ENCODE measurements at places on chromosomes 5 and 9.

GRCh38 chr5:127072861-127073846, at the start of gene C5orf63:
Gene C5orf63 (minus strand): TSS chr5:127073502. CDS start chr5:127058995, 14,507 bp downstream.
- peak; percentile 76 for DNase-seq

- DNase-seq = no peak
Observed at GRCh38 chr5:150398722-150399523, 13.8 kb downstream of the CD74 start.

DNA sequence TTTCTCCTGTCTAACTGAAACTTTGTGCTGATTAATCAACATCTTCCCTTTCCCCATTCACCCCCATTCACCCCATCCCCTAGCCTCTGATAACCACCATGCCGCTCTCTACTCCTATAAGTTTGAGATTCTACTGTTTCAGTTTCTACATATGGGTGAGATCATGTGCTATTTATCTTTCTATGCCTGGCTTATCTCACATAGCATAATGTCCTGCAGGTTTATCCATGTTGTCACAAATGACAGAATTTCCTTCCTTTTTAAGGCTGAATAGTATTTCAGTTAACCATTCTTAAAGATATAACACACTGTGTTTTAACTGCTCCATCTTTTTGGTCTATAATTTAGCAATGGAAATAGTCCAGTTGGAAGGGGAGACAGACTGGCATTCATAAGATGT, 205.1 kb downstream of the SNCAIP start:
- no peak for DNase-seq

GRCh38 chr9:70873506-70873905, 247.9 kb downstream of the TRPM3 start:
- DNase-seq = no peak

GRCh38 chr9:125472562-125472925, 210.9 kb downstream of the GAPVD1 start:
- DNase-seq = no peak

DNA sequence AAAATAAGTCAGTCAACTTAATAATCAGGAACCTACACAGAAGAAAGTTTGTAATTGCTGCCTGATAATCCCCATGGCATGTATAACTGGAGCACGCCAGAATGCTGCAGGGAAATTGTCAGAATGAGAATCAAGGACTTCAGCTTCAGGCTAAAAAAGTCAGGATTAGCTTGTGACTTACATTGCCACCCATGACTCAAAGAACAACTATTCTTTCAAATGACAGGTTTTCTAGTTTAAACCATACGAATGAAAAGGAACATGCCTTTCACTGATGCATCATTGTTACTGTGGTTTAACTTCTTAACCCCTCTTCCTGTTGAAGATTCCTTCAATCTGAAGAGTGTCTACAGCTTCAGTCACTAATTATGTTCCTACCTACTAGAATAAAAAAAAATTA, 112.4 kb downstream of the ISL1 start:
- no peak for DNase-seq

- no peak for DNase-seq
Observed at GRCh38 chr9:76845254-76845653, 60.7 kb downstream of the PRUNE2 start.

DNA sequence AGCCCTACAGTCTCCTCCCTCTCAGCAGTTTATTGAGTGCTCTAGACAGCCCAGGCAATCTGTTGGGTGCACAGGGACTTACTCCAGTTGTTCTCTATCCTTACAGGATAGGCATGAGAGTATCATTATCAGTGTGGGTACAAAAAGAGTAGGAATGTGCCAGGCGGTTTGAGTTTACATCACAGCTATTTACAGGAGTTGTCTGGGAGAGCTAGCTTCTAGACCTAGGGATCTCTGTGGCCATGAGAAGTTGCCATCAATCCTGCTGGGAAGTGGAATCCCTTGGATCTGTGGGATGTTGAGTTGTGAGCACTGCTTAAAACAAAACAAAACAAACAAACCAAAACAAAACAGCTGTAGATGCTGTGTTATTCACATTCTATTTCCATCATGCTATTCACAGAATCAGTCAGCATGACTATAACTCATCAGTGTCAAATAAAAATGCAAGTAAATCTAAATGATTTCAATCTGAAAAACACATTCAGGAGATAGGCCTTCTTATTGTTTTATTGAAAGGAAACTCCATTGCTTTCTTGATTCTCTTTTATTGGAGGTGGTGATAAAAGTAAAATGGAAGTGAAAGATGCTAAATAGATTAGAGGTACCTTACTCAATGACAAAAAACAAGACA, 552.4 kb upstream of the ZNF608 start:
- no peak for DNase-seq

DNA sequence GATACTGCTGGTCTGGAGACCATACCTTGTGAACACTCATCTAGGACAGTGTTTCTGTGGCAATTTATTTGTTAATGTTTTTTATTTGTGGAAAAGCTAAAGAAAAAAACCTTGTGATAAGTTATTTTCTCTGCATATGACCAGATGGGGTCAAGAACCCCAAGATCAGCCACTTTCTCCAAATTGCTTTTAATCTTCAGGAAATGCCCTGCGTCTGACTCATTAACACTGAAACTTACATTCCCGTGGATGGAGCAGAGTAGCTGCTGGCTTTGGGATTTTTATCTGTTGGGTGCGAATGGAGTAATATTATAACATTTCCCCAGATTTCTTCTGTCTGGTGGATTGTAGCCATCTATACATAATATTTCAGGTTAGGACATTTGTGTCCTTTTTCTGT, 444.5 kb downstream of the SH3GL2 start:
- DNase-seq = no peak

GRCh38 chr5:73125289-73125688, 4.9 kb downstream of the TMEM171 start:
- no peak for DNase-seq

GRCh38 chr5:96338091-96338490, 95.0 kb downstream of the PCSK1 start:
- no peak for DNase-seq

DNA sequence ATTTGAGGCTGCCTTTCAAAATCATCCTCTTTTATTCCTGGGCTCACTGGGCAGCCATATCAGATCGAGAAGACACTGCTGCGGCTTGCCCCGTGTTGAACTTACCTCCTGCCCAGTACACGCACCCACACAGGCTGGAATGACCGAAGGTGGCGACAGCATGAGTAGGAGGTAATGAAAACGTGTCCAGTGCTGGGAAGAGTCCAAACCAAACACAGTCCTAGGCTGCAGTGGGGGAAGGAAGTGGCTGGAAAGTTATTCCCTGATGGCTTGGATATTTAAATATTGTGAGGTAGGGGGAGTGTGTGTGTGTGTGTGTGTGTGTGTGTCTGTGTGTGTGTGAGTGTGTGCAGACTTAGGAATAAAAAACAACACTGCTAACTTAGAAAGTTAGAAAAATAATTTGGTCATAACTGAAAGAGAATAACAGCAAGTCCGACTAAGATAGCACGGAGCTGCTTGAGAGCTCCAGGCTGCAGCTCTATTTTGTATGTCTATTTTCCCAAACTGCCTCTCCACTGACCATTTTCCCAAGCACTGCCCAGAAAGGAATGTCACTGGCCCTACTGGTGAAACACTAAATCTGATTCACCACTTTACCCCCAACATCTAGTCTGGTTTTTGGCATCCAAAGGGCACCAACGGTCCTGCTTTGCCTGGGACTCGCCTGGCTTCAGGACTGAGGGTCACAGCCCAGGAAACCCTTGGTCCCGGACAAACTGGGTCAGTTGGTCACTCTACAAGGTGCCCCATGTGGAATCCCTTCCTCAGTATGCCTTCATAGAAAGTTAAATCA, 41.2 kb downstream of the ANKH start:
- no peak for DNase-seq

DNA sequence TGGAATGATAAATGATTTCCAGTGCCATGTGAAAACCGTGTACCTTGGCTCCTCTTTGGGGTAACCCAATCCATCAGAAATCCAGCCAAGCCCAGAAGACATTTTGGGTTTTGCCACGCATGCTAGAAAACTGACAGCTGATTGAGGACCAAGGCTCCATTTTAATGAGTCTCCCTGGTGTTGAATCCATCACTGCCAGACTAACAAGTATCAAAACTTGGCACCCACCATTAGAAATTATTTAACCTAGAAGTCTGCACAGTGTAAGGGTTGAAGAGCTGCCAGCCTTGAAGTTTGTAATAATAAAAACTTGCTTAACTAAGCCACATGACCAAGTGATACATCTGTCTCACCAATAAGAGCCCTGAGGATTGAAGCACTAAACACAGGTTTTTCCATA, 369.9 kb downstream of the DNAH5 start:
- DNase-seq = no peak

- DNase-seq = no peak
Observed at GRCh38 chr9:97293207-97293721, 14.2 kb upstream of the CCDC180 start.

GRCh38 chr9:99056886-99057664, 47.8 kb upstream of the TGFBR1 start:
- DNase-seq = no peak

GRCh38 chr5:63820577-63820976, 141.7 kb downstream of the HTR1A start:
- no peak for DNase-seq

GRCh38 chr9:71796100-71796767, 27.9 kb upstream of the CEMIP2 start:
- DNase-seq = no peak

- no peak for DNase-seq
Observed at GRCh38 chr5:14257995-14258403, 114.9 kb downstream of the TRIO start.

GRCh38 chr5:122693963-122694362, 80.9 kb upstream of the SNX2 start:
- no peak for DNase-seq

DNA sequence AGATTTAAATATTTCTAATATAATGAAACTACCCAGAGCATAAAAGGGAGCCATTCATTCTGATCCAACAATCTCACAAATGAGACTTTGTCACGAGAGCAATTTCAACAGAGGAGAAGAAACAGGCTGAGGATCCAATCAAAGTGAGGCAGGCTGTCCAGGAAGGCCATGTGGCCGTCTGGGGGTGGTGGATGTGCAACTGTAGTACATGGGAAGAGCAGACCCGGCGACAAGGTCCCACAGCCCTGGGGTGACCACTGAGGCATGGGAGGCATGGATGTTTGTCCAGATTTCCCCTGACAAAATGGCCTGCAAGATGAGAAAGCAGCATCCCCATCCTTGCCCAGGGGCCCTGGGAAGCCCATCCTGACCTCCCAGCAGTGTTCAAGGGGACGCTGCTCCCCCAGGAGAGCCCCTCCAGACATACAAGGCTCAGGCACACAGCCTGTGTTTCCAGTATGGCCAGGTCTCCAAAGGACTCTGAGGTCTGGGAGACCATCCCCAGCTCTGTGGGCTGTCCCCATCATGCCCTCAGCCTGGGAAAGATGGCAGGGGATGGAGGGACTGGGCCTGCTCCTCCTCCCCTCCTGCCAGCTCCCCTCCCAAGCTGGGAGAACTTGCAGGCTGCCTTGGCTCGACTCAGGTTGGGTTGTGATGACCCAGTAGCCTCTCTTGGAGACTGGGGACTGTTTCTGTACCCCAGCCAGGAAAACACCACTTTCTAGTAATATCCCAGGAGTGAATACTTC, 27.5 kb upstream of the FCN2 start:
- peak; percentile 40 for DNase-seq

GRCh38 chr5:150438873-150439546, 10.5 kb downstream of the RPS14 start:
- DNase-seq = no peak

DNA sequence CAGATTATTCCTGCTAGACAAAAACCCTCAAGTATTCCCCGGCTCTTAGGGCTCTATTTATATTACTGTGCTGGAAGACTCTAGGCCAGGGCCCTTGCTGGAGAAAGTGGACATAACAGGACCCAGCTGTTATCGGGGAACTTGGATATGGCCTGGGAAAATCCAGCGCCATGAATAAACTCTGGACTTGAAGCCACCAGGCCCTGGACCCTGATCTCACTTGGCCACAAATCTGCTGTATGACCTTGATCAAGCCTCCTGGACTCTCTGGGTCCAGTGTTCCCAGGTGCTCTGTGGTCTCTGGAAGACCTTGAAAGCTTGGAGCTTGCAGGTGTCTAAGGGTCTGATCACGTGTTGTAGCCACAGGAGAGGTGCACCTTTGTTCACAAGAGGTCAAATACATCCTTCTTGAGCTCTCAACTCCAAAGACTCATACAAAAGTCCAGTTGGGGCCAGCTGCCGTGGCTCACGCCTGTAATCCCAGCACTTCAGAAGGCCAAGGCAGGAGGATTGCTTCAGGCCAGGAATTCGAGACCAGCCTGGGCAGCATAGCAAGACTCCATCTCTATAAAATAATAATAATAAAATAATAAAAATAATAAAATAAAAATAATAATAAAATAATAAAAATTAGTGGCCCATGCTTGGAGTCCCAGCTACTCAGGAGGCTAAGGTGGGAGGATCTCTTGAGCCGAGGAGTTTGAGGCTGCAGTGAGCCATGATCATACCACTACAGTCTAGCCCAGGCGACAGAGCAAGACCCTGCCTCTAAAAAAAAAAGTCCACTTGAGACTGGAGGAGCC, 26.5 kb downstream of the COL27A1 start:
- peak; percentile 44 for DNase-seq

DNA sequence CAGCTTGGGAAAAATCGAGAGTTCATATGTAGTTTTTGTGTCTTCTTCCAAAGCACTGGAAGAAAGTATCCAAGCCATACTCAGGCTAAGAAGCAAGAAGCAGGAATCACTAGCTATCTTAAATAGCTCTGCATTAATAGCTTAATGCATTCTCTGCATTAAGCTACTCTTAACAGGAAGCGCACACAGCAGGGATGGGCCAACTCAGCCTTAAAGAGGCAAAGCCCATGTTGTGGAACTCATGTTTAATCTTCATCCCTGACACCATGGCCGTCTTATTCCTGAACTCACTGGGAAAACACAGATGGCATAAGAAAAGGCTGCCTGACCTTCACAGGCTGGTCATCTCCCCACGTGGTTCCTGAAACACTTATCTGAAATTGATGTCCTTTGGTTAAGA, 18.7 kb upstream of the ICE1 start:
- no peak for DNase-seq

GRCh38 chr5:150945486-150945885, 40.7 kb upstream of the ZNF300 start:
- no peak for DNase-seq

- DNase-seq = peak; percentile 17
Observed at GRCh38 chr5:89968958-89969381, 440.6 kb downstream of the CETN3 start.

- DNase-seq = no peak
Observed at GRCh38 chr9:106769331-106769730, 93.6 kb upstream of the ZNF462 start.

DNA sequence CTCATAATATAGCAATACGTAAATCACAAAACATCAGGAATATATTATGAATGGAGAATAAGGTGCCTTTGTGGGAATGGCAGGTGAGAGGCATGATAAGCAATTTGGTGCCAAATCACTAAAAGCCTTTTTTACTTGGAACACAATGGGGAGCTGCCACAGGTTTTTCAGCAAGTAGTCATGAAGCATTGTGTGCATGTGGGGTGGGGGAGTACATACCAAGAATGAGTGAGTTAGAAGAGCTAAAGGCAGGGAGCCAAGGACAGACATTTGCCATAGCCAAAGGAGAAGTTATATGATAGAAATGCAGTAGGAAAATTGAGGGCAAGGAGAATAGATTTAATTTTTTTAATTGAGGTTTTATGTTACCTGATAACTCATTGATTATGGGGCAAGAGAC, 445.0 kb upstream of the SMC2 start:
- DNase-seq = no peak

GRCh38 chr5:108898707-108899106, 151.0 kb downstream of the FER start:
- no peak for DNase-seq

GRCh38 chr9:72749276-72749675, 203.6 kb downstream of the ALDH1A1 start:
- DNase-seq = no peak

GRCh38 chr5:99605904-99606303, 677.1 kb upstream of the CHD1 start:
- no peak for DNase-seq
